Peyer's patch (tissue), 4 donors: ENCODE measurements at places on chromosomes 1 and 21.
A peak's percentile ranks its signal among the peaks of the same experiment; 100 is the strongest.

DNA sequence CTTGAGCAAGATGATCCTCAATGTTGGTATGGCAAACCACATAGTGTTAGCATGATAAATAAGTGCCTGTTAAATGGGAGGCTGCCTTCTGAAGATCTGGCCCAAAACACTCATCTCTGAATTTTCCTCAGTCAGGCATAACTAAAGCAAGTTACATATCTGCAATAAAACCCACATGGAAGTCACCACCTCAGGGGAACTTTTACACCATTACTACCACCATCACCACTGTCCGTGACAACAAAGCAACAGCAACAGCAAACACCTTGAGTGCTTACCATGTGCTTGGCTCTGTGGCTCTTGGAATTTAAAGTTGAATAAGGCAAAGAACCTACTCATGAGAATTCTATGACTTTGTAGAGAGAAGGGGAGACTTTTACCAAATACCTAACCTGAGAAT is 233.0 kb downstream of the ASTN1 start:
- H3K27me3 ChIP-seq: no peaks in the 10 kb centered on the region
- H3K36me3 ChIP-seq: no peaks in the 10 kb centered on the region
- no peak overlapping the region for H3K4me3 ChIP-seq
- no peak overlapping the region for H3K27ac ChIP-seq
- no peak for DNase-seq

- no peak for DNase-seq
- no peaks in the 10 kb centered on the region for H3K27me3 ChIP-seq
- peak overlapping the region; percentile 62 for H3K4me3 ChIP-seq
- peaks cover 25% of the 10 kb centered on the region for H3K36me3 ChIP-seq
Measured at GRCh38 chr1:192809307-192810252, 741 bp downstream of the RGS2 start.

- H3K36me3 ChIP-seq: no peaks in the 10 kb centered on the region
- no peak for DNase-seq
- H3K27ac ChIP-seq: no peak overlapping the region
- H3K27me3 ChIP-seq: no peaks in the 10 kb centered on the region
- H3K4me1 ChIP-seq: no peaks in the 10 kb centered on the region
Measured at GRCh38 chr1:30920827-30921226, 12.3 kb upstream of the SDC3 start.

GRCh38 chr1:167137332-167137781 is 43.5 kb downstream of the STYXL2 start:
- no peaks in the 10 kb centered on the region for H3K27me3 ChIP-seq
- H3K4me3 ChIP-seq: no peak overlapping the region
- DNase-seq: no peak
- H3K36me3 ChIP-seq: no peaks in the 10 kb centered on the region

DNA sequence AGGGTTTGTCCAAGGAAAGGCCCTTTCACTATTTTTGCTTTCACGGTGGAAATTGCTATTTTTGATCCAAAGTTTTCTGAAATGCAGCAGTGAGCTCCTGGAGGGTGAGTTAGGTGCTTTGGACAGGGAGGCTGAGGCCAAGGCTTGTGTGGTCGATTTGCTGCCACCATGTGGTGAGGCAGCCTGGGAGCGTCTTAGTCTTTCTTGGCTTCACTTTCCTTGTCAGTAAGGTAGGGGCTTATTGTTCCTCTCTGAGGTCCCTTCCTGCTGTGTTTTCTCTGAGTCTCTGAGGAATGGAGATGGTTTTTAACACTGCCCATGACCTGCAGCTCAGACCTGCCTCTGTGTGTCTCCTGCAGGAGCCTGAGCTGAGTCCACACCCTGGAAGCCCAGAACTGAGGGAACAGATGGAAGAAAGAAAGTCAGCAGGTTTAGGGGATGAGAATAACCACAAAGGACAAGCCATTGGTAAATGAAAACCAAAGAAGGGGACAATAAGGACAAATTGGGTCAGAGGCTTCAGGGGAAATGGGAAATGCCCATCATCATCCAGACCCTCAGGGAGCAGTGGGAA is 20.1 kb upstream of the S100A10 start:
- no peak overlapping the region for H3K27ac ChIP-seq
- no peaks in the 10 kb centered on the region for H3K27me3 ChIP-seq
- H3K36me3 ChIP-seq: no peaks in the 10 kb centered on the region
- H3K4me3 ChIP-seq: no peak overlapping the region

DNA sequence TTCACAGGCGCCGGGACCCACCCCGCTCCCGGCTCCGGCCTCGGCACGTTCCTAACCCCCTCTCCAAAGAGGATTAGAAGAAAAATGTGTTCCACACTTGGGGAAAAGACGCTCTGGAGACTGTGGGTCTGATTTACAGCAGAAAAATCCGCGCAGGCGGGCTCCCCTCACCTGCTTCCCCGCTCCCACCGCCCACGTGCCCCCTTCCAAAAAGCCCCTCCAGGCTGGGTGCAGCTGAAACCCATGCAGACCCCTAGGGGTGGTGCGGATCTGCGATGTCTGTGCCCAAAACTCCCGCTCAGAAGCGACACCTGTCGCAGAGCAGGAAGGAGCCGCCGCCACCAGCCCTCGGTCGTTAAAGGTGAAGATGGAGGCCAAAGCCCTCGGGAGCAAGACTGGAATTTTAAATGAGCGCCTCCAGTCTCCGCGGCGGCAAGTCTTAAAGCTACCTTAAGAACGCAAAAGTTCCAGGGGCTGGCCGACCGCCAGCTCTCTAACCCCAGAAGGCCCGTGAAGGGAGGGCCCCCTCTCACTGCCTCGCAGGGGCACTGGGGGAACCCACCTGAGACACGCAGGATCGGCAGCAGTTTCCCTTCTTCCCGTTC is 688 bp upstream of the CHD5 start:
- no peak overlapping the region for H3K27ac ChIP-seq
- no peak for DNase-seq
- no peaks in the 10 kb centered on the region for H3K36me3 ChIP-seq
- peaks cover 29% of the 10 kb centered on the region for H3K4me1 ChIP-seq

DNA sequence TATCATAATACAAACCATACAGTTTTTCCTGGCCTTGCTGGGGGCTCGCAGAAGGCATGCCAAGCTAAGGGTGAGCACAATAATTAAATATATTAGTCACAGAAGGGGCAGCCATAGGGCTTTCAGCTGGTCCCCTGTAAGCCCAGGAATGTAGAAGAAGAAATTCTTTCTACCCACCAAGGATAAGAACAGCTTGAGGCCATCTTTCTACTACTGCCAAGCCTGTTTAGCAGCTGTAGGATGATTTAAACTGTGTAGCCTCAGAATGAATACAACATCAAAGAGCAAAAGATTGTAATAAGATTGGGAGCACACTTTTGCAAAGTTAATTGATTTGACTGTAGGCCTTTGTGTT is 171.5 kb downstream of the LRRC7 start:
- no peaks in the 10 kb centered on the region for H3K4me1 ChIP-seq
- no peaks in the 10 kb centered on the region for H3K36me3 ChIP-seq
- no peak overlapping the region for H3K27ac ChIP-seq
- DNase-seq: no peak

GRCh38 chr1:18413541-18414305 is 67.0 kb upstream of the KLHDC7A start:
- H3K27me3 ChIP-seq: no peaks in the 10 kb centered on the region
- no peaks in the 10 kb centered on the region for H3K4me1 ChIP-seq
- no peaks in the 10 kb centered on the region for H3K36me3 ChIP-seq
- no peak for DNase-seq

- no peak for DNase-seq
- no peaks in the 10 kb centered on the region for H3K27me3 ChIP-seq
- no peaks in the 10 kb centered on the region for H3K36me3 ChIP-seq
- H3K27ac ChIP-seq: no peak overlapping the region
- no peaks in the 10 kb centered on the region for H3K4me1 ChIP-seq
- H3K4me3 ChIP-seq: no peak overlapping the region
Measured at GRCh38 chr21:42012344-42012743, 2.2 kb upstream of the ZBTB21 start.

- no peak overlapping the region for H3K4me3 ChIP-seq
- H3K27me3 ChIP-seq: no peaks in the 10 kb centered on the region
- H3K4me1 ChIP-seq: no peaks in the 10 kb centered on the region
- H3K36me3 ChIP-seq: no peaks in the 10 kb centered on the region
Measured at GRCh38 chr1:246214708-246215509, 292.2 kb downstream of the SMYD3 start.

DNA sequence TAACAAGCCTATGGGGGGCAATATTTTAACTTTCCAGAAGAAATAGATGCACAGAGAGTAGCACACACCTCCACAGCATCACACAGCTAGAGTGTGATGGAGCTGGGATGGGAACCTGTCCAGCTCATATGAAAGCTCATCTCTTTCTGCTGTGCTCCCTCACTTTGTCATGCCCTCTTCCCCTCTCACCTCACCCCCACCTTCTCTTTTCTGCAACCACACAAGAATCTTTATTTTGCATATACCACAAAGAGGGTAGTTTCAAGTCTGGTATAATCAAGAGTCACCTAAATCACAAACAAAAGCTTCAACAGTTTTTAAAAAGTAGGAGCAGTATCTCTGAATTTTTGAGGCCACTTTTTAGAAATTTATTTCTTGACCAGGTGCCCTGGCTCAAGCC is 22.6 kb downstream of the FOXD2 start:
- no peak overlapping the region for H3K4me3 ChIP-seq
- no peak overlapping the region for H3K27ac ChIP-seq

DNA sequence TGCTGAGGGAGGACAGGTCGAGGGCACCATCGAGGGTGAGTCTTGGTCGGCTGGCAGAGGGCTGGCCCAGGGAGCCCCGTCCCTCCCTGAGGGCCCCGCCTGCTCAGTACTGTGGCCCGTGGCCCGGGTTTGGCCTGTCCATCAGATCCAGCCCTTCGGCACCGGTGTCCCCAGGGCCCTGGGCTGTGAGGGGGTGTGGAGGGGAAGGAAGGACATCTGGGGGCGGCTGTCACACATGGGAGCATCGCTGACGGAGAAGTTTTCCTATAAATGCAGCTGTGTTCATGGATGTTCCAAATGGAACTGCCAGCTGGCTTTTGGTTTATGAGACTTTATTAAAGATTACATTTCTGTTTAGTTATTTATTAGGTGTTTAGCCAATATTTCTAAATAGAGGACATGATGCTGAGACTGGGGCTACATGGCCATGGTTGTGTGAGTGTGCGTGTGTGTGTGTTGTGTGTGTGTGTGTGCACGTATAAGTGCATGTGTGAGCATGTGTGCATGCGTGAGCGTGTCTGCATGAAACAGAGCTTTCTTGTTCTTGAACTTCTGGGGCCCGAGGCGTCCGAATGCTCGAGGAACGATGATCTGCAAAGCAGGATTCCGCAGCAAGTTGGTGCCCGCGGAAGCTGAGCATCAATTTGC is 54.3 kb downstream of the SLX9 start:
- no peaks in the 10 kb centered on the region for H3K27me3 ChIP-seq
- H3K27ac ChIP-seq: no peak overlapping the region
- H3K36me3 ChIP-seq: no peaks in the 10 kb centered on the region
- H3K4me3 ChIP-seq: no peak overlapping the region

GRCh38 chr21:18387994-18388393 is 15.6 kb downstream of the TMPRSS15 start:
- H3K4me1 ChIP-seq: no peaks in the 10 kb centered on the region
- H3K27ac ChIP-seq: no peak overlapping the region
- no peak overlapping the region for H3K4me3 ChIP-seq
- H3K27me3 ChIP-seq: no peaks in the 10 kb centered on the region
- DNase-seq: no peak

- peaks cover 28% of the 10 kb centered on the region for H3K4me1 ChIP-seq
- peak; percentile 67 for DNase-seq
- H3K27ac ChIP-seq: peak overlapping the region; percentile 86
- peak overlapping the region; percentile 78 for H3K4me3 ChIP-seq
Measured at GRCh38 chr1:160206036-160206389, 829 bp downstream of the PEA15 start.

DNA sequence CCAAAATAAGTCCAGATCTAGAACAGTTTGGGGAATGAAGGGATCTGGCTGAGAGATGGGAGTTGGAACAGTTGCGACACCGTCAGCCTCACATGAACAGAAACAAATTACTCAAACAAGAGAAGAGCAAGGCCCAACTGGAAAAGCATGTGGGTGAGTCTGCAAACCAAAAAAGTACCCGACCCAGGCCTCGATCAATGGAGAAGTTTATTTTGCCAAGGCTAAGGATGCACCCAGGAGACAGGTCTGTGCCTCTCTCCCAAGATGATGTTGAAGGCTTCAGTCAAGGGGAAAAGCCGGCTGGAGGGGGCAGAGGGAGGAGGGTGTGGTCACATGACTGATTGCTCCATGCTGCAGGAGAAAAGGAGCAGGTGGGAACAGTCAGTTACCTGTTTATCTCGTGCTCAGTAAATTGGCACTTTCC is 42.3 kb downstream of the KRTAP10-1 start:
- H3K4me1 ChIP-seq: no peaks in the 10 kb centered on the region
- H3K27ac ChIP-seq: no peak overlapping the region
- H3K27me3 ChIP-seq: no peaks in the 10 kb centered on the region

GRCh38 chr1:80054129-80054528 is 1047.6 kb upstream of the ADGRL4 start:
- H3K27me3 ChIP-seq: no peaks in the 10 kb centered on the region
- H3K36me3 ChIP-seq: no peaks in the 10 kb centered on the region
- no peaks in the 10 kb centered on the region for H3K4me1 ChIP-seq
- no peak overlapping the region for H3K4me3 ChIP-seq
- no peak overlapping the region for H3K27ac ChIP-seq

DNA sequence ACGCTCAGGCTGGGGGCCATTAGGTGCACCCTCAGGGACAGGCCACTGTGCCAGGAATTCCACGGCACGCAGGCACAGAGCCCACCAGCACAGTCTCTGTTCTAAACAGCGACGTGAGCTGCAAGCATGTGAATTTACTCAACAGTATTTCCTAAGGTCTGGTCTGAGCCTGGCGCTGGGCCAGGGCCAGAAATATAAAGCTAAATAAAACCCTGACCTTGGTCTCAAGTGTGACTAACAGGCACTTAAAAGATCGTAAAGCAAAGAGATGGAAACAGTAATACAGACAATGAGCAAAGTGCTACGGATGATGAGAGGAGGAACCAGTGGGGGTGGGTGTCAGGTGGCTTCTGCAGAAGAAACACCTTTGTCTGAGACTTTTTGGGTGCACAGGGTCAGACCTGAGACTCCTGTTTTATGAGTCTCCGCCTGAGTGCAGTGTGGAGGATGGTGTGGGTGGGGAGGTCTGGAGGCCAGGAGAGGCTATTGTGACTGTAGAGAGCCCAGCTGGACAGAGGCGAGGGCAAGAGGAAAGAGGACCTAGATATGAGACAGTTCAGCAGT is 53.4 kb upstream of the EDN2 start:
- no peak overlapping the region for H3K27ac ChIP-seq
- no peaks in the 10 kb centered on the region for H3K27me3 ChIP-seq
- peaks cover 3% of the 10 kb centered on the region for H3K4me1 ChIP-seq
- H3K4me3 ChIP-seq: no peak overlapping the region
